ENCODE measurements at places on chromosomes 7 and 10. TPM values are rescaled to one million over a fixed set of nuclear protein-coding genes. Genes with fewer than 3 reads are reported as not detected.

GRCh38 chr10:104521901-104522694 is 119.0 kb upstream of the SORCS3 start:
- DNase-seq: peak; percentile 35
- H3K36me3 ChIP-seq: no peaks in the 10 kb centered on the region
- H3K27ac ChIP-seq: no peak overlapping the region
- H3K4me3 ChIP-seq: no peak overlapping the region

DNA sequence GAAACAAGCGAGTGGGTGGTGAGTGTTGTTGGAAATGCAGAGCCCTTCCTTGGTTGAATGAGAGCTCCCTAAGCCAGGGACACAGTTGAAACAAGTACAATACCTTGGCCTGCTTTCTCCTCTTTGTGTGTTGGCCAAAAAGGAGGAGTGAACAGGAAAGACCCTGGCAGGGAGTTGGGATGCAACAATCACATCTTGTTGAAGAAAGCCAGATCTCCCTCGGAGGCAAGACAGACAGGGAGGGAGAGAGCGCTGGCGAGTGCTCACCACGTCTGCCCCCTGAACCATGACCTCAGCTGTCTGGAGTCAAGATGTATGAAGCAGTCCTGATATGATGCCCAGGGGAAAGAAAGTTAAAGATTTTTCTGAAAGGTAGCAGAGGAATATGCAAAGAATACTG is 66.8 kb downstream of the ADAM12 start:
- H3K27ac ChIP-seq: no peak overlapping the region
- H3K4me1 ChIP-seq: no peaks in the 10 kb centered on the region
- no peaks in the 10 kb centered on the region for H3K27me3 ChIP-seq
- DNase-seq: no peak
- no peak overlapping the region for H3K4me3 ChIP-seq

DNA sequence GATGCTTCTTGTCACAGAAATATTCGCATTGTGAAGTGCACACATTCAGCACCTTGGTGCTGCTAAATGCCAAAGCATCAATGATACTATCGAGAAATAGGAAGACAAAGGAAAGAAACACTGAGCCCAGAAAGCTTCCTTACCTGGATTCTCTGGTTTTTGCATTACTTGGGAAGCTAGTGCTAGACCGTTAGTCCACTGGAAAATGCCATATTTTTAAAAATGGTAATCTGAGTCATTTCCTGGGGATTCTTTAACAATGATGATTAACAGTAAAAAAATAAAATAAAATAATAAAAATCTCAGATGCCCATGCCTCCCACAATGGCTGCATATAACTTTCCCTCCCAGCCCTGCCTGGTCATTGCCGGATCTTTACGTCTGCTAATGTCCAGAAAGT is 420.1 kb upstream of the MGMT start:
- no peak overlapping the region for H3K4me3 ChIP-seq
- H3K27me3 ChIP-seq: peaks cover 12% of the 10 kb centered on the region
- no peak overlapping the region for H3K27ac ChIP-seq
- no peak for DNase-seq

HOXA1 gene
- total RNA-seq: 4.0 TPM

C1QL3 gene
- not detected for total RNA-seq
